A673 (cell line): ENCODE measurements at places on chromosomes 7 and 10. TPM values are rescaled to one million over a fixed set of nuclear protein-coding genes. Genes with fewer than 3 reads are reported as not detected.

- peaks cover 20% of the 10 kb centered on the region for H3K4me1 ChIP-seq
- H3K36me3 ChIP-seq = no peaks in the 10 kb centered on the region
- peak overlapping the region; percentile 8 for H3K27ac ChIP-seq
- H3K4me3 ChIP-seq = no peak overlapping the region
Observed at GRCh38 chr7:106346167-106346677, 61.4 kb upstream of the NAMPT start.

DNA sequence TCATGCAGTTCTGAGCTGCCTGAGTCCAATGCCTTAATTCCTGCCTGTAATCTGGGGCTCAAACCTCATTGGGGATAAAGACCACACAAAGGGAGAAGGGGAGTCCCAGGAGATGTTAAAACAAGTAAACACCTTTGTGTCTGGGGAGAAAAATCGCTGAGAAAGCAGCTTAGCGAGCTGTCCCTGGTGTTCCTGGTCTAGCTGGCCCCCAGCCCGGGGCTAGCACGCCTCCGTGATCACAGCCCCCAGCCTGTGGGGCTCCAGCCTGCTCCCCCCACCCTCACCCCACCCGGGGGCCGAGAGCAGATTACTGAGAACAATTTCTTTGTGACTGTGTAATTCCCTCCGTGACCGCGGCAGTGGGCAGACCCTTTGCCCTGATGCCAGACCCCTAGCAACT, 24.8 kb downstream of the DPCD start:
- H3K4me1 ChIP-seq = no peaks in the 10 kb centered on the region
- no peak overlapping the region for H3K27ac ChIP-seq
- no peak for DNase-seq
- no peaks in the 10 kb centered on the region for H3K27me3 ChIP-seq
- peaks cover 14% of the 10 kb centered on the region for H3K36me3 ChIP-seq

- no peaks in the 10 kb centered on the region for H3K4me1 ChIP-seq
- DNase-seq = no peak
- no peak overlapping the region for H3K4me3 ChIP-seq
- no peaks in the 10 kb centered on the region for H3K27me3 ChIP-seq
- no peaks in the 10 kb centered on the region for H3K36me3 ChIP-seq
- no peak overlapping the region for H3K27ac ChIP-seq
Observed at GRCh38 chr10:124568848-124569622, 107.4 kb downstream of the LHPP start.

GRCh38 chr7:26160896-26161295, 8.9 kb downstream of the NFE2L3 start:
- no peak overlapping the region for H3K27ac ChIP-seq
- H3K27me3 ChIP-seq = no peaks in the 10 kb centered on the region
- peaks cover 8% of the 10 kb centered on the region for H3K4me1 ChIP-seq

DNA sequence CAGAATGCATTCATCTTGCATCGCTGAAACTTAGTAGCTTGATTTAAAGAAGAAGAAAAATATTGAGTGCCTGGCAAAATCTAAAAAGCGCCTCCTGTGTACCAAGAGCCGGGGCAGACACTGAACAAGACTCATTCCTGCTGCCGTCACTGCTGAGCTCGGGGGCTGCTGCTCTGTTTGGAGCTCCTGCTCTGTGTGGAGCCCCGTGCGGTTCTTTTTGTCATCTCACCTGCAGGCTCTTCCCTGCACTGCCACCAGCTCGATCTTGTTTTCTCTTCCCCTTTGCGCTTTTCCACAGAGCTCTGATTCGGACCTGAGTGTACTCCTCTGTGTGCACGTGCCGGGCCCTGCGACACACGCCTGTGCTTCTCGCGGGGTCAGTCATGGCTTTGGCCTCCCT, 462.1 kb upstream of the DPP6 start:
- no peaks in the 10 kb centered on the region for H3K27me3 ChIP-seq
- DNase-seq = no peak
- no peaks in the 10 kb centered on the region for H3K4me1 ChIP-seq
- no peak overlapping the region for H3K4me3 ChIP-seq
- H3K36me3 ChIP-seq = no peaks in the 10 kb centered on the region
- H3K27ac ChIP-seq = no peak overlapping the region

- H3K36me3 ChIP-seq = no peaks in the 10 kb centered on the region
- peaks cover 5% of the 10 kb centered on the region for H3K4me1 ChIP-seq
- no peak overlapping the region for H3K4me3 ChIP-seq
- no peaks in the 10 kb centered on the region for H3K27me3 ChIP-seq
- no peak for DNase-seq
- H3K27ac ChIP-seq = no peak overlapping the region
Observed at GRCh38 chr10:21047096-21047495, 150.0 kb upstream of the NEBL start.

DNA sequence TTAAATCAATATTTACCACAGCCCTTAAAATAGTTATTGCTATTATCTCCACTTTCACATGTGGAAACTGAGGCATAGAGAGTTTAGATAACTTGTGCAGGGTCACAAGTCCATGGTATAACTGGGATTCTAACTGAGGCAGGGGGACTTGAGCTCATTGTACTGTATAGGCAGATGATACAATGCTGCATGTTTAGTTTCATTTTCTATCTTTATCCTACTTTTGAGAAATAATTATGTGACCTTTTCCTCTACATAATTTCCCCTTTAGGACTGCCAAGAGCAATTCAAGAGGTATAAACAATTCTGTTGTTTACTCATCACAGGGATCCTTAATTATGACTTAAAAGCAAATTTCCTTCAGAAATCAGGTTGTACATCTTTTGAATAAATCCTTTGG, 193.1 kb downstream of the SUGCT start:
- no peaks in the 10 kb centered on the region for H3K36me3 ChIP-seq
- DNase-seq = no peak
- H3K27ac ChIP-seq = no peak overlapping the region
- H3K4me1 ChIP-seq = no peaks in the 10 kb centered on the region
- H3K27me3 ChIP-seq = no peaks in the 10 kb centered on the region

Gene AZGP1
- not detected in 2 replicates for total RNA-seq
